ENCODE measurements at places on chromosomes 3 and 15.

GRCh38 chr3:278300-279064, 81.9 kb downstream of the CHL1 start:
- no peak overlapping the region for H3K27ac ChIP-seq
- peaks cover 3% of the 10 kb centered on the region for H3K27me3 ChIP-seq
- H3K36me3 ChIP-seq: no peaks in the 10 kb centered on the region
- H3K4me1 ChIP-seq: no peaks in the 10 kb centered on the region

DNA sequence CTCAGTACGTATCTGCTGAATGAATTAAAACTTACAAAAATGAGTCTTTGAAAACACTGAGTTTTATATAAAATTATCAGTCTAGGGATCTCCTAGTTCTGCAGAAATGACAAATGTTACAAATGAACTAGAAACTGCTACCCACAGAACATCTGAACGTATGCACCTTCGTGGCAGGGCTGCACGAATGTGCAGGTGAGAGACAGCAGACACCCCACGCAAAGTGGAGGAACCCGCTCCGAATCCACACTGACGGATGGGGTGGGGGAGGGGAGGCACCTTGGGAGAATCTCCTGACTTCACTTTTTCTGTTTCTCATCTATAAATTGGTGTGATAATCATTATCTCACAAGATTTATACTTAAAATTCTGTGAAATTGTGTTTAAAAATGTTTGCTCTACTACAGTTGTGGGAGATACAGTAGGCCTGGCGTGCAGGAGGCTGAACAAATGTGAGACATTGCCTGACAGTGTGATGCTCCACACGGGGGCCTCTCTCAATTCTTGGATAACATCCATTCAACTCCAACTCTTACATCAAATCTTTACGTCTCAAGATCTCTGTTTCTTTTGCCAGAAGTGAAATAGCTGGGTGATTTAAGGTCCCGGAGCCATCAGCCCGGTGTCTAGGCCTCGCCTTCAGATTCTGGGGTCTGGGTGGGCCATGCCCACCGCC, 86.9 kb downstream of the ATP10A start:
- no peak overlapping the region for H3K27ac ChIP-seq
- H3K36me3 ChIP-seq: peaks cover 12% of the 10 kb centered on the region
- no peak for DNase-seq
- H3K27me3 ChIP-seq: no peaks in the 10 kb centered on the region
- H3K4me3 ChIP-seq: no peak overlapping the region

- no peak for DNase-seq
- H3K27ac ChIP-seq: no peak overlapping the region
- no peaks in the 10 kb centered on the region for H3K27me3 ChIP-seq
- peaks cover 28% of the 10 kb centered on the region for H3K4me1 ChIP-seq
- no peak overlapping the region for H3K4me3 ChIP-seq
Measured at GRCh38 chr3:52723935-52724334, 18.0 kb downstream of the SPCS1 start.

DNA sequence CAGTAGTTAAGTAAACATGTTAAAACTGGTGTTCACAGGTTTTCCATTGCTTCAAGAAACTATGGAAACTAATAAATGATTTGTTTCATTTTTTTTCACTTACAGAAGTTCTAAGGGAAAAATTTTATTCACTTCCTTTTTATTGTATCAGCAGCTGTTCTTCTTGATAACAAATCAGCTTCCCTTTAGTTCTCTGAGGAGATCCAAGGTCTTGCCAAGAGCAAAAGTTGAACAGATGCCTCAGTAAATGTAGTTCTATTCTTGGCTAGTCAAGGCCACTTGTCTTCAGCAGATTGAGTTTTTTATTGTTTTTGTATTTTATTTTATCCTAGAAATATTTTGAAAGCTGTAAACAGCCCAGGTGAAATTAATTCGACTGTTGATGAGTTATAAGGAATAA, 41.8 kb downstream of the KCNH8 start:
- H3K4me3 ChIP-seq: no peak overlapping the region
- H3K4me1 ChIP-seq: no peaks in the 10 kb centered on the region
- DNase-seq: no peak
- H3K27ac ChIP-seq: no peak overlapping the region
- no peaks in the 10 kb centered on the region for H3K27me3 ChIP-seq

- no peaks in the 10 kb centered on the region for H3K36me3 ChIP-seq
- H3K4me1 ChIP-seq: no peaks in the 10 kb centered on the region
- no peaks in the 10 kb centered on the region for H3K27me3 ChIP-seq
- H3K27ac ChIP-seq: no peak overlapping the region
- no peak overlapping the region for H3K4me3 ChIP-seq
- no peak for DNase-seq
Measured at GRCh38 chr3:166283840-166284239, 446.6 kb upstream of the BCHE start.

Measured in activated naive CD4-positive, alpha-beta T cell treated with anti-CD3 and anti-CD28 coated beads for 36 hours (primary cell).